ENCODE measurements at places on chromosomes 2 and 18.

GRCh38 chr2:110843959-110844510, 111.7 kb downstream of the ACOXL start:
- no peak for DNase-seq

GRCh38 chr2:133919285-133919684, 334.6 kb upstream of the MGAT5 start:
- DNase-seq: no peak

- no peak for DNase-seq
These were observed 4.7 kb downstream of the EEF1B2 start for GRCh38 chr2:206164261-206164862.

- DNase-seq: no peak
These were observed 176.6 kb downstream of the EN1 start for GRCh38 chr2:118670838-118671237.

DNA sequence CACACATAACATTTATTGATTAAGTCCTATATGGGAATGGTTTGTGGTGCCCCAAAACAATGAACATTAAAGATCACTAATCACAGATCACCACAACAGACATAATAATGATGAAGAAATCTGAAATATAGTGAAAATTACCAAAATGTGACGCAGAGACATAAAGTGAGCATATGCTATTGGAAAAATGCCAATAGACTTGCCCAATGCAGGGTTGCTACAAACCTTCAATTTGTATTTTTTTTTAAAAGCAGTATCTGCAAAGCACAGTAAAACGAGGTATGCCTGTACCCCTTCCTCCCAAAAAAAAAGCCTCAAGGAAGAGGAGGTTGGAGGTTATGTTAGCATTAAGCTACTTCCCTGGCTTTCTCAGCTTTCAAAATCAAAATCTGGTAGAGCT, 131.1 kb downstream of the RBMS1 start:
- DNase-seq: no peak

DNA sequence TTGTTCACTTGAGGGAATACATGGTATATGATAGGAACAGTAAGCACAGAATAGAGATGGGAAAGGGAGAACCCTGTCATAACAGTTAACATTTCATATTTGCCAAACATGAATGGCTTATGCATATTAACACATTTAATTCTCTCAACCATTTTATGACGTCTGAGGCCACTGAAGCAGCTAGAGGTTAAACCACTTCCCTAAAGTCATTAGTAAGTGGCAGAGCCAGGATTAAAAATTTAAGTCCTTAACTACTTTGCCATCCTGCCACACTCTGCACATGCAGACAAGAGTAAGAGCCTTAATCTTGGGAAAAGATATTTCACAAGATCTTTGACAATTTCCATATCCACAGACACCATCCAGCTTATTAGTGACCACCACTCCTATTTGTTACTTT, 2.1 kb downstream of the LIPT1 start:
- DNase-seq: no peak

DNA sequence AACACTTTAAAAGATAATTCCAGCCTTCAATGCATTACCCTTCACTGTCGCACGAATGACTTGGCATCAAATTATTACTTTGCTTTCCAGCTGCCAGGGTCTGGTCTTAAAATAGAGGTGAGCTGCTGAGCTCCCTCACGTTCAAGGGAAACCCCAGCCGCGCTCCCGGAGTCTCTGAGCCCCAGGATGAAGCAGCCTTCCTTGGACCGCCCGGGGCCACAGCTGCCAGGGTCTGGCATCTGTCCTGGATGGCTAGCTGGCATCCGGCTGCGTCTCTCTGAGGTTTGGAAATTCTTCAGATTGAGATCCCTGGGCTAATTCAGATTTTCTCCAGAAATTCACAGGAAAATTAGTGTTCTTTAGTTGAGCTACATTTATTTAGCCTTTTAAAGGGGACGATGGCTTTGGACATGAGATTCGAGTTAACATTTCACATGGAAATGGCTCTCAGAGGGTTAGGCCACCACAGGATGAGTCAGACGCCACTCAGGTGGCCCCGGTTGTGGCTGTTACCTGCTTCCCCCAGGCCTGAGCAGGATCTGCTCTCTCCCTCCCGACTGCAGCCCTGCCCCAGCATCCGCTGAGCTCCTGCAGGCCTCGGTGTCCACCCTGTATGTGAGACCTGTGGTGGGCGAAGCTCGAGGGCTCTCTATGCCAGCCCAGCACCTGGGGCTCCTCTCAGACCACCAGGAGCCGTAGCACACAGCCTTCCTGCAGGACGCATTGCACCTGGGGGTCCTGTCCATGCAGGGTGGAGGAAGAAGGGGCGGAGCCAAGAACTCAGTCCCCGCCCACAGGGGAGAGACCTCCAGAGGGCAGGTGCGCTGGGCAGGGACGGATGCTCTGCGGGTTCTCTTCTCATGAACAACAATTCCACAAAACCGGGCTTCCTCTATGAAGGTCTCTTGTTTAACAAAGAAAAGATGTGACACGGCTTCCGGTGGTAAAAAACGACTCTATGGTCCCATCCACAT, 255.5 kb downstream of the TWIST2 start:
- DNase-seq: no peak

- DNase-seq: no peak
These were observed 5.4 kb downstream of the CCDC141 start for GRCh38 chr2:179044500-179044899.

GRCh38 chr2:81050580-81051095, 746.1 kb upstream of the LRRTM1 start:
- no peak for DNase-seq

DNA sequence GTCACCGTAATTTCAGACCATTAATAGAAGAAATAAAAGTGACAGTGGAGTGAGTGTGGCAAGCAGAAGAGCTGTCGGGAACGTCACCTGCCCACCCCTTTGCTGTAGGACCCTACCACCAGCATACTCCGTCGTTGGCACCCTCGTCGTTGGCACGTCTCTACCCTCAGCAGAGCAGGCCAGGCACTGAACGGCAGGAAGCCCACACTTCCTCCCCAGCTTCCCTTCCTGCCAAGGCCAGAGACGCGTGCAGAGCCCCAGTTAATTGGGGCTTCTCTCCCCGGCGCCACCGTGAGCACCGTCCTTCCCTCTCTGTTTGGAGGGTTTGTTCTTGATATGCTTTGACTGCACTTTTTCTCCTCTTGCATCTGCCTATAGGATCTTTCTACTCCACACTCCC, 27.0 kb upstream of the NFATC1 start:
- DNase-seq: no peak

- no peak for DNase-seq
These were observed 142.0 kb downstream of the ASB1 start for GRCh38 chr2:238568455-238569440.

- no peak for DNase-seq
These were observed 195.6 kb downstream of the CLIP4 start for GRCh38 chr2:29310650-29311348.

GRCh38 chr2:201847481-201847880, 41.1 kb downstream of the CDK15 start:
- DNase-seq: no peak

DNA sequence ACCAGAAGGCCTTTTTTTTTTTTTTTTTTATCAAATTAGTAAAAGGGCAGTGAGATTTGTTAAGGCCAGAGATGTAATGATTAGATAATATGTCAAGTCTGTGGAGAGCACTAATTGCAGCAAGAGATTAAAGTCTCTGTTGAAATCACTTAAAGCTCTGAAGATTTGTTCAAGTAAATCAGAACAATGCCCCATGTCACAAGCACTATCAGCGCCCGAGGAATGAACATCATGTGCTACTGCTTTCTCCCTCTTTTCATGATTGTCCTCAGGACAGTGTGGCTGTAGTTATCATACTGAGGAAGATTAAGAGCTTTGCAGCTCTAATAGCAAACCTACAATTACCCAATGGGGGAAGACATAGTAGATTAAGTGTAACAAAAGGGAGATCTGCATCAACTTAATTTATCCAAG, 71.1 kb downstream of the TDRD15 start:
- no peak for DNase-seq

DNA sequence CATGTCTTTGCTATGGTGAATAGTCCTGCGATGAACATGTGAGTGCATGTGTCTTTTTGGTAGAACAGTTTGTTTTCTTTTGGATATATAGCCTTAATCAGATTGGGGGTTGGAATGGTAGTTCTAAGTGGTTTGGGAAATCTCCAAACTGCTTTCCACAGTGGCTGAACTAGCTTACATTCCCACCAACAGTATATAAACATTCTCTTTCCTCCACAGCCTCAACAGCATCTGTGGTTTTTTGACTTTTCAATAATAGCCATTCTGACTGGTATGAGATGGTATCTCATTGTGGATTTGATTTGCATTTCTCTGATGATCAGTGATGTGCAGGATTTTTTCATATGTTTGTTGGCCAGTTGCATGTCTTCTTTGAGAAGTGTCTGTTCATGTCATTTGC, 112.2 kb upstream of the SESTD1 start:
- no peak for DNase-seq

GRCh38 chr2:237322564-237322963, 91.4 kb downstream of the COL6A3 start:
- DNase-seq: no peak

- no peak for DNase-seq
These were observed 159.3 kb downstream of the FAM124B start for GRCh38 chr2:224242561-224242960.
